Colonic mucosa (tissue), 4 donors: ENCODE measurements at places on chromosomes 11 and 22. TPM values are rescaled to one million over a fixed set of nuclear protein-coding genes. Genes with fewer than 3 reads are reported as not detected.

The DEUP1 gene
- not detected for total RNA-seq

The COPB1 gene
- total RNA-seq, result 112 TPM

The DGCR6 gene
- total RNA-seq, result 0.77 TPM

The GPR83 gene
- not detected for total RNA-seq

The TMEM86A gene
- total RNA-seq, result 1.4 TPM

The SNAP29 gene
- total RNA-seq, result 25.3 TPM

The SEPTIN5 gene
- total RNA-seq, result 2.5 TPM

DNA sequence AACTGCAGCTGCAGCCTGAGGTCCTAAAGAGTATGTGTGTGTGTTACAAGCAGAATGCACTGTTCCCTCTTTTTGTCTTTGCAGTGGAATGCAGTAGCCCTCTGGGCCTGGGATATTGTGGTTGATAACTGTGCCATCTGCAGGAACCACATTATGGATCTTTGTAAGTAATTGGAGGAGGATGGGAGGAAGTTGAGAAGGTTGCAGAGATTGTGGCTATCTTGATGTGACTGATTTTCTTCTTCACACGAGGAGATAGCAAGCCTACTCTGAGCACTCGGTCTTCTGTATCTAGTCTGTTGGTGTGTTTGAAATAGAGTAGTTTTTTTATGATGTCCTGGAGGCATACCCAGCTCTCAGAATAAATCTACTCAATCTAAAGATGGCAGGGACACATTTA is 2.3 kb downstream of the RBX1 start:
- H3K27ac ChIP-seq, result no peak overlapping the region
- H3K4me3 ChIP-seq, result no peak overlapping the region
- no peaks in the 10 kb centered on the region for H3K36me3 ChIP-seq

DNA sequence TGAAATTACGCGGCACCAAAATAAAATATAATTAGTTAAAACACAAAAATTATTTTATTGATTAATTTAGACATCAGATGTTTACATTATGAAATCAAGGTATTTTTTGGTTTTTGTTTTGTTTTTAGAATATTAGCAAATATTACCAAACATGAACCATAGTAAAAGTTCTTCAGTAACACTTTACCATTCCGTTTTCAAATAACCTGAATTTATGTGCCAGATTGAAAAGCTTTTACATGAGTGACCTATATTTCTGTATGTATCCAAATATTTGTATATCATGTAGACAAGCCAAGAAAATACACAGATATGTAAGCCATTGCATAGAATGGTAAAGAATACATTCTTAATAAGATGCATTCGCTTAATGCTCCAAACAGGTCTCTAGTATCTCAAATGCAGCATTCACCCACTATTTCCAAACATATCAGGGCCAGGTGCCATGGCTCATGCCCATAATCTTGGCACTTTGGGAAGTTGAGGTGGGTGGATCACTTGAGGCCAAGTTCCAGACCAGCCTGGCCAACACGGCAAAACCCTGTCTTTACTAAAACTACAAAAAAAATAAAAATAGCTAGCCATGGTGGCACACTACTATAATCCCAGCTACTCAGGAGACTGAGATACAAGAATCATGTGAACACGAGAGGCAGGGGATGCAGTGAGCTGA is 102.4 kb upstream of the SERPIND1 start:
- H3K4me1 ChIP-seq, result no peaks in the 10 kb centered on the region
- no peak for DNase-seq
- no peaks in the 10 kb centered on the region for H3K36me3 ChIP-seq

DNA sequence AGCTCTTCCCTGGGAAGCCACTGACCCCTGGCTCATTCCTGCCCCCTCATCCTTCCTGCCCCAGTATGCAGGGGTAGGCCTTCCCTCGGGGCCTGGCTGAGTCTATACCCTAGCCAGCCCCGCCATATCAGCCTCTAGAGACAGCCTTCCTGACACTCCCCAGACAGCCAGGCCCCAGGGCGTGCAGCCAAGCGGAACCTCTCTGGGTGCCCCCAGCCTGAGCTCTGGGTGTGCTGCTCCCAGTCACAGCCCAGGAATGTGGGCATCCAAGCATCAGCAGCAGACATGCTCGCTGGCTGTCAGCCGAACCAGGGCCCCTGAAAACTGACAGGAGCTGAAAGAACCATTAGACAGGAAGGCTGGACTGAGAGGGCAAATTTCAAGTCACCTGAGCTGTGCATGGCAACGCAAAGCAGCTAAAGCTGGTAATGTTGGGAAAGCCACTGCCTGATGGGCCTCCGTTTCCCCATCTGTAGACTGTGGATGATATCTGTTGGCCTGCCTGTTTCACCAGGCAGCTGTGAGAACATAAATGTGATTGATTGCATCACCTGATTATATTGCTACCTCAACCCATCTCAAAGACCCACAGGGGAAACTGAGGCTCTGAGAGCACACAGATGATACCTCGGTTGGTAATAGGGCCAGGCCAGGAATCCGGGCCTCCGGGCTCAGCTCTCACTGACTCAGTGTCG is 93.2 kb downstream of the LRRC32 start:
- H3K36me3 ChIP-seq, result no peaks in the 10 kb centered on the region
- no peak overlapping the region for H3K4me3 ChIP-seq
- no peaks in the 10 kb centered on the region for H3K27me3 ChIP-seq
- H3K4me1 ChIP-seq, result no peaks in the 10 kb centered on the region
- no peak overlapping the region for H3K27ac ChIP-seq

GRCh38 chr22:37604875-37605274 is 3.8 kb upstream of the GGA1 start:
- H3K4me1 ChIP-seq, result peaks cover 3% of the 10 kb centered on the region
- DNase-seq, result peak; percentile 28
- H3K4me3 ChIP-seq, result no peak overlapping the region
- H3K27ac ChIP-seq, result no peak overlapping the region
- no peaks in the 10 kb centered on the region for H3K27me3 ChIP-seq
- H3K36me3 ChIP-seq, result no peaks in the 10 kb centered on the region

DNA sequence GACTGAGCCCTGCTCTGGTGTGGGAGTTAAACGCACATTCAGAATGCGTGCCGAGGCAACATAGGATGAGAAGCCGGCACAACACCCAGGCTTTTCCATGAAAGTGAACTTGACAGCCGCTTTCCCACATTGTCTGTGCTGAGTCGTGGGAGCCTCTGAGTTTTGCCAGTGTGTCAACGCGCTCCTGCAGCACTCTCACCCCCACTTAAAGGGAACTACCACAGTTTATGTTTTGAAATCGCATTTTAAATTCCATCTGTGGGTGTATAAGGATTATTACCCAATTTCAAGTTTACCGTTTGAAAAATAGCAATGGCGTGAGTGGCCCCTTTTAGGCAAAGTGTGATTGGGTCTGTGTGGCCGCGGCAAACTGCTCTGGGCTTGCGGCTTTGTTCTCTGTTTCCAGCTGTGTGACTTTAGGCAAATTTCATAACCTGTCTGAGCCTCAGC is 81.5 kb downstream of the FBLN1 start:
- no peak for DNase-seq
- no peaks in the 10 kb centered on the region for H3K27me3 ChIP-seq
- H3K36me3 ChIP-seq, result no peaks in the 10 kb centered on the region
- no peaks in the 10 kb centered on the region for H3K4me1 ChIP-seq
- no peak overlapping the region for H3K4me3 ChIP-seq

DNA sequence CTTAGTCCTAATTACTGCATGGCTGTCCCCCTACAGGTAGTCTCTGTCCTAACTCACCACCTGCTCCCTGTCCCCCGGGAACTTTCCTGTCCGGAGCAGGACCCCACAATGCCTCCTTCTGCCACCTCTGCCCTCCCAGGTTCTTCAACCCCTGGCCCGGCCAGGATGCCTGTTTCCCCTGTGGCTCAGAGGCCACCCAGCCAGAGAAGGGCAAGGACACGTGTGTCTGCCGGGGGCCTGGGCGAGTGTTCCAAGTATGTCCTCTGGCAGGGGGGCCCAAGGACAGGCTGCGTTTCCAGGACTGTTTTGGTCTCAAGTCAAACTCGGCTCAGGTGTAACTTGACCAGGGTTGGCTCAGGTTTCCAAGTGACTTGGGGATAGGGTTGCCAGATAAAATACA is 63.8 kb downstream of the BTG4 start:
- H3K4me3 ChIP-seq, result no peak overlapping the region
- no peak for DNase-seq
- no peaks in the 10 kb centered on the region for H3K4me1 ChIP-seq
- no peak overlapping the region for H3K27ac ChIP-seq
- no peaks in the 10 kb centered on the region for H3K27me3 ChIP-seq

GRCh38 chr11:95306801-95307200 is 75.8 kb upstream of the SESN3 start:
- H3K27ac ChIP-seq, result no peak overlapping the region
- no peaks in the 10 kb centered on the region for H3K36me3 ChIP-seq
- no peak for DNase-seq
- no peaks in the 10 kb centered on the region for H3K27me3 ChIP-seq

DNA sequence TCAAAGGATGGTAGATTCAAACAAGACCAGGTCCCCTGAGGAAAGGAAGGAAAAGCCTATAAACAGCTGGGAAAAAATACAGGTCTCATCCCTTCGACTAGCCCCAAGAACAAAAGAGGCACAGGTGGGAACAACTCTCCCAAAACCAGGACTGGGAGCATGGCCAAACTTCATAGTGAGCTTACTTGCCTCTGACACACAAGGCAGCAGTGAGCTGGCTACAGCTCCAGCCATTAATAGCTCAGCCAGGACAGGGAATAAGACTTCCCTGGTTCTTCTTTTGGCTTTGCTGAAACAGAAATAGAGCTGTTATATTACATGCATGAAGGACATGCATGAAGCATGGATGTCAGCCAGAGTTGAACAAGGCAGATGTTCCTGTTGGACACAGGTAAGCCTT is at the start of gene OR10A2:
TSS of gene OR10A2 (plus strand) at position 97 of the 400 bp plus-strand sequence. CDS start 6,698 bp downstream, outside the sequence.
- H3K4me1 ChIP-seq, result no peaks in the 10 kb centered on the region
- H3K36me3 ChIP-seq, result no peaks in the 10 kb centered on the region
- H3K4me3 ChIP-seq, result no peak within 1 kb of the TSS
- DNase-seq, result no peak
- no peaks in the 10 kb centered on the region for H3K27me3 ChIP-seq

- H3K27me3 ChIP-seq, result no peaks in the 10 kb centered on the region
- H3K36me3 ChIP-seq, result no peaks in the 10 kb centered on the region
- H3K4me1 ChIP-seq, result no peaks in the 10 kb centered on the region
- H3K4me3 ChIP-seq, result no peak overlapping the region
- no peak for DNase-seq
Measured at GRCh38 chr22:16804882-16805281, 20.3 kb downstream of the XKR3 start.

- H3K4me1 ChIP-seq, result peaks cover 4% of the 10 kb centered on the region
- no peaks in the 10 kb centered on the region for H3K36me3 ChIP-seq
- peak overlapping the region; percentile 35 for H3K4me3 ChIP-seq
- DNase-seq, result peak; percentile 91
Measured at GRCh38 chr22:38317995-38318715, 922 bp upstream of the CSNK1E start.

- no peak overlapping the region for H3K4me3 ChIP-seq
- H3K27ac ChIP-seq, result no peak overlapping the region
- no peak for DNase-seq
- no peaks in the 10 kb centered on the region for H3K4me1 ChIP-seq
Measured at GRCh38 chr11:69079661-69080256, 31.0 kb downstream of the TPCN2 start.

- no peak overlapping the region for H3K27ac ChIP-seq
- no peaks in the 10 kb centered on the region for H3K4me1 ChIP-seq
- H3K36me3 ChIP-seq, result no peaks in the 10 kb centered on the region
- no peak overlapping the region for H3K4me3 ChIP-seq
- DNase-seq, result no peak
- H3K27me3 ChIP-seq, result no peaks in the 10 kb centered on the region
Measured at GRCh38 chr22:48950151-48950915, 877.3 kb downstream of the BRD1 start.

DNA sequence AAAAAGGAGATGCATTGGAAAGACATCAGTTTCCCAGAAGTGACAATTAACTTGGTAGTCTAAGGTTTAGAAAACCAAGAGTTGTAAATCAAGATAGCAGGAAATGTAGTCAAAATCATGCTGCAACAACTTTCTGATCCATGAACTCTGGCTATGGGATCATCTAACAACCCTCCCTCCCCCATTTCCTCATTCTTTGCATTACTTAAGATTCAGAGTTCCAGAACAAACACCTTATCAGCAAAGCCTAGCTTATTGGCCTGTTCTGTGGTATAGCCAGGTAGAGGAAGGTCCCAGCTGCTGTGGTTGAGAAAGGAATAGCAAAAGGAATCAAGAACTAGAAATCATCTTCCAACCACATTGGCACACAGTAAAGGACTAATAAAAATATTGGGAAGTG is 651.1 kb downstream of the METTL15 start:
- H3K4me3 ChIP-seq, result no peak overlapping the region
- DNase-seq, result no peak
- no peak overlapping the region for H3K27ac ChIP-seq
- H3K36me3 ChIP-seq, result no peaks in the 10 kb centered on the region
- no peaks in the 10 kb centered on the region for H3K4me1 ChIP-seq
- H3K27me3 ChIP-seq, result no peaks in the 10 kb centered on the region

DNA sequence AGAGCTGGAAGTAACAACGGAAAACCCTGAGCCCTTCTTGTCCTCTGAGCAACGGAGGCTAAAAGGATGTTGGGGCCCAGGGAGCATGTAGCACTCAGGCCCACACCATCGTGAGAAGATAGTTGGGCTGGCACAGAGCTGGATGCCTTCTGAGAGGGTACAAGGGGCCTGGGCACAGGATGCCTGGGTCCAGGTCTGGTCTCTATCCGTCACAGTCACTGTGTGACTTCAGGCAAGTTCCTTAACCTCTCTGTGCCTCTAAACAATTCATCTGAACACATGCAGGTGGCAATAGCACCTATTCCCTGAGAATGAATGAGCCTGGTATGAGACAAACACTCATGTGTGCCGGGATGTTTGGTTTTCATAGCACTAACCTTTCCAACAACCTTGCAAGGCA is 29.2 kb downstream of the MB start:
- H3K4me1 ChIP-seq, result no peaks in the 10 kb centered on the region
- no peaks in the 10 kb centered on the region for H3K27me3 ChIP-seq
- no peaks in the 10 kb centered on the region for H3K36me3 ChIP-seq
- H3K4me3 ChIP-seq, result no peak overlapping the region
- DNase-seq, result no peak

DNA sequence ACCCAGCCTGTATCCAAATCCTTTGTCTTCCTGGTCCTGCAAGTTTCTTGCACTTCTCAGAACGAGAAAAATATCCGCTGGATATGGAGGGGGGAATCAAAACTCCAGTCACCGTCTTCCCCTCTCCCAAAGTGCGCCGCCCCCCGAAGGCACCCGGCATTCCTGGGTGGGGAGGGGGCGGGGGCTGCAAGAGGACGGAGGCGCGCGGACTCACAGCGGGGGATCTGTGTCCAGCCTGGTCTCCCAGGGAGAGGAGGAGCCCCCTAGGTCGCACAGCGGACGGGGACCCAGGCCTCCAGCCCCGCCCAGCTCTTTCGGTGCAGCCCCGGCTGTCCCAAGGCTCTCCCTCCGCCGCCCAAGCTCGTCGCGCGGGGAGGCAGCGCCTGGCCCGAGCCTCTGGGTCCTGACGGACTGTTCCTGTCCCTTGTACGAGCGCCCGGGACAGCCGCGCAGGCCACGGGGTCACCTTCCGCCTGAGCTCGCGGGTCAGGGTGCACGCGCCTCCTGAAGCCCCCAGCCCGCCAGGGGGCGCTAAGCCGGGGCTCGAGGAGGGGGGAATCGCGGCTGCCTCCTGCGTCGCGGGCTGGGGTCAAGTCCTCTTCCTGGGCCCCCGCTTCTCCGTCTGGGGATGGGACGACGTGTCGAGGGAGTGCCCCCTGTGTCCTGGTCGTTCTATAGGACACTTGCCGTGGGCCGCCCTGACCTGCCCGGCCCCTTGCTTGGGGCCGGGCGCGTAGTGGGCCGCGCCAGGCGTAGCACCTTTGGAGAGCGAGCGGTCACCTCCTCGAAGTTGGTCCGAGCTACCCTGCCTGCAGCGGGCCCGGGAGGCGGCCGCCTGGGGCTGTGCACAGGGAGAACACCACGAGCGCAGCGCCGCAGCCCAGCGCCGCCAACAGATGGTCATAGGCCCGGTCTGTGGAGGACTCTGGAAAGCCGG is 2.4 kb upstream of the WNT11 start:
- H3K27me3 ChIP-seq, result peaks cover 47% of the 10 kb centered on the region
- H3K4me3 ChIP-seq, result peak overlapping the region; percentile 71
- peaks cover 27% of the 10 kb centered on the region for H3K4me1 ChIP-seq
- no peak overlapping the region for H3K27ac ChIP-seq
